GM12891 (cell line): ENCODE measurements at places on chromosomes 5 and 9.

DNA sequence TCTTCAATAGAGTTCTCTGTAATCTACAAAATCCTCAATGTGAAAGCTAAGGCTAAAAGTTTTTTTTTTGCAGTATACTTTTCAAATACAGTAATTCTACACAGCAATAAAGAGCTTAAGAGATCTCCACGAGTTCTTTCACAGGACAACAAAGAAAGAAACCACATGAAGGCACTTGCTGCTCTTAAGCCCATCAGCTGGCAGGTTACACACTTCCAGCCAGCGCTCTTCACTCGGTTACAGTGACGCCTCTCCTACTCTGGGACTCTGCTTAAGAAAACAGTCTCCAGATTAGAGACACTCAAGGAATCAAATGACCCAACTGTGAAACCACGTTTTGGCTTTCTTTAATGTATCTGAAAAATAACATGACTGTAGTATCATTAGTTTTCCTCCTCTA lies 85.0 kb downstream of the ROR2 start:
- DNase-seq, result no peak

DNA sequence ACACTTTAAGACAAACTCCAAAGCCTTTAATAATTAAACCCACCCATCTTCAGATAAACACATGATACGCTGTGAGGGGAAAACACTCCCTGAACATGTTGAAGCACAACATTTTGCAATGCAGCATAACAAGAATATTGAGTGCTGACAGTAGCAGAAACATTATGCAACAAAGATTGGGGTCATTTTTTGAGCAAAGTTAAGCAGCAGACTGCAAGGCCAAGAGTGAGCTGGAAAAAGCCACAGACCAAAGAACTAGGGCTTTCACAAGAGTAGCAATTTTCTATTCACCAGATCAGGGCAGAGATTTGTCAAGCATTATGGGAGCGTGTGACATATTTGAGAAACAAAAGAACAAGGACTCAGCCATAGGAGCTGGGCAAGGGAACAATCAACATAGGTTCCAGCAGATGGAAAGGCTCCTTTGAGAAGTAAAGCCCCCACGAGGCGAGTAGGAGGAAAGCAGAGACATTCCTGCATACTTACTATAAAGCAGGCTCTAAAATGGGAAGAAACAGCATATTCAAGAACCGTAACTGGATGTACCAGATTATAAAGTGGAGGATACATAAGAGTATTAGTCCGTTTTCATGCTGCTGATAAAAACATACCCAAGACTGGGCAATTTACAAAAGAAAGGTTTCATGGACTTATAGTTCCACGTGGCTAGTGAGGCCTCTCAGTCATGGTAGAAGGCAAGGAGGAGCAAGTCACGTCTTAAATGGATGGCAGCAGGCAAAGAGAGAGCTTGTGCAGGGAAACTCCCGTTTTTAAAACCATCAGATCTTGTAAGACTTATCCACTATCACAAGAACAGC lies 4.8 kb upstream of the TTC23L start:
- no peak for DNase-seq

- no peak for DNase-seq
Observed at GRCh38 chr5:154198611-154199230, 8.2 kb downstream of the GALNT10 start.

DNA sequence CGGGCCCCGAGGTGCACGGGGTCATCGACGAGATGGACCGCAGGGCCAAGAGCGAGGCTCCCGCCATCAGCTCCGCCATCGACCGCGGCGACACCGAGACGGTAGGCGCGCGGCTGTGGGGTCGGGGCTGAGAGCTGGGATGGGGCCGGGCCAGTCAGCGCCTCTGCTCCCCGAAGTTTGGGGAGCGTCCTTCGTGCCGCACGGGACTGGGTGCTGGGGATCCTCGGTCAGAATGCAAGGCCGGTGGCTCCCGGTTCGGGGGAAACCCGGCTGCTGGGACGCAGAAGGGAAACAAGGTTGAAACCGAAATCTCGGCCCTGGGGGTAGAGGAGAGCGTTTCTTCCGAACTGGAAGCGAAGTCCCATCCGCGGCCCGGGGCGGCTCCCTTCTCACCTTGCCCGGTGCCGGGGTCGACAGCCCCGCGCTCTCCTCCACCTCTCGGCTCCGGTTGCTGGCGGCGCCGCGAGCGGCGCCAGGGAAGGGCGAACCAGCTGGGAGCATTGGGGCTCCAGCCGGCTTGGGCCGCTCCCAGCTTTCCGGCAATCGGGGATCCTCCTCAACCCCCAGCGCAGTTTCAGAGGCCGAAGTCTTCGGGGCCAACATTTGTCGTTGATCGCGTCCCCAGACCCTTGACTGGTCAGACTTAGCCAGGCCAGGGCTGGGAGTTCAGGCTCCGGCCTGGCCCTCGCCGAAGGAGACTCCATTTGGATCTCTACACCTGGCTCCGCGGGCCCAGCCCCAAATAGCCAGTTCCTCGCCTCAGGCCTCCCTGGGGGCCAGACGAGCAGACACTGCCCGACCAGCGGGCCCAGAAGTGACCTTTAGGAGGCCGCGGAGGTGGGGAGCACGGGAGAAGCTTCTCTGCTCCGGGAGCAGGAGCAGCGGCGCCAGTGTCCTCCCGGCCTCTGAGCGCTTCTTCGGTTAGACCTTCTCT lies 1.1 kb downstream of the LHX2 start:
- DNase-seq, result no peak

DNA sequence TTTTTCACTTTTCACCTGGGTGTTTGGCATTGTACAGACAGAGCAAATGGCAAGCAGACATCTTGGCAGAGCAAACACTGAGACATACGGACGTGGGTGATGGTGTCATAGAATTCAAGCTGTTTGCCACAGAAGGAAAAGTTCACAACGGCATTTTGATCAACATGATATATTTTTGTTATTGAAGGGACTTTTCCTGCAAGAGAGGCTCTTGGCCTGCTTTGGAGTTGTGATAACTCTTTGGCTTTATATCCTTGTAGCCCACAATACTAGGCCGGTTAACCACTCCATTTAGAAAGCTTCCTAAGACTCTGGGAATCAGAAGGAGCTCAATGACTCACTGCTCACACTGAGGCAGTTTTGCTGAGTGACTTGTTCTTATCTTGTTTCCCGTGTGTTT lies 1038.3 kb downstream of the TLE1 start:
- no peak for DNase-seq

- DNase-seq, result no peak
Observed at GRCh38 chr5:103397739-103398581, 139.4 kb downstream of the MACIR start.

GRCh38 chr5:43555895-43556606 lies 826 bp downstream of the PAIP1 start:
- peak; percentile 26 for DNase-seq

- no peak for DNase-seq
Observed at GRCh38 chr5:124289641-124290311, 456.7 kb downstream of the ZNF608 start.
